ENCODE measurements at places on chromosomes 1 and 21.
A peak's percentile ranks its signal among the peaks of the same experiment; 100 is the strongest.

- DNase-seq = peak; percentile 5
Observed at GRCh38 chr1:241605146-241605805, 34.9 kb downstream of the CHML start.

GRCh38 chr1:206538901-206539640 is 31.7 kb downstream of the RASSF5 start:
- DNase-seq = no peak

- peak; percentile 85 for DNase-seq
Observed at GRCh38 chr21:45596704-45597318, 46.7 kb upstream of the PCBP3 start.

GRCh38 chr1:22089134-22089571 is 36.6 kb downstream of the CDC42 start:
- peak; percentile 54 for DNase-seq
